NCI-H1930 (cell line): ENCODE measurements at places on chromosomes 2 and 18.

GRCh38 chr2:11242542-11243174, 87.4 kb downstream of the SLC66A3 start:
- no peak for DNase-seq

DNA sequence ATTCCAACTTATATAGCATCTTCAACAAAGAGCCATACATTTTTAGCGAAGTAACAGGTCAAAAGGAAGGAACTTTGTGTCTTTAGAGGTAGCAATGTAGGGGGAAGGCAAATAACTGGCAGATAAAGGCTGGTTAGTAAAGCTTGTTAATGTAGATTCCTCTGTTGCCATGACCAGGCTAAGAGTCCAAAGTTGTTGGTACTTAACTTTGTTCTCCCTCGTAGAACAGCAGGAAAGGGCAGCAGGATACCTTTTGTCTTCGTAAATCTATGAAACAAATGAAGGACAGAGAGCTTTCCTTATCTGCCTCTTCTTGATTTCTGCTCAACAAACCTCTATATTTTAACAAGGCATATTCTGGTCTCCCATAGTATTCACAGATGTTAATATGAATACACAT, 18.6 kb downstream of the ZBTB14 start:
- no peak for DNase-seq

- DNase-seq: no peak
Measured at GRCh38 chr2:8310557-8311455, 371.1 kb upstream of the ID2 start.

- DNase-seq: no peak
Measured at GRCh38 chr2:124920448-124920847, 895.4 kb downstream of the CNTNAP5 start.

DNA sequence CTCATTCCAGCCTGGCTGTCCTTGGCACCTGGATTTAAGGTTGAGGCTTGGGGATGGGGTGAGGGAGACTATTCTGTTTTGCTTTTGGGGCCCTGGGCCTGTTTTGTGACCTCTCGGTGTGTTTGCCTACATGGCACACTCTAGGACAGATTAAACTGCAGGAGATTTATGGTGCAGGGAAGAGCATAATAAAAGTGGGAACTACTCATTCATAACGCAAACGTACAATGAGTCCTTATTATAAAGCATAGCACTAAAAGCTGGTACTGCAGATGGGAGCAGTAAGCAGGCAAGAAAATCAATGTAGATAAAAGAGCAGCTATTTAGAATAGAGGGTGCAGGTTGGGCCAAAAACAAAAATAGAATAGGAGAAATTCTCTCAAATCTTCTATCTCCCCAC, 238.4 kb downstream of the ACTR3 start:
- DNase-seq: no peak

DNA sequence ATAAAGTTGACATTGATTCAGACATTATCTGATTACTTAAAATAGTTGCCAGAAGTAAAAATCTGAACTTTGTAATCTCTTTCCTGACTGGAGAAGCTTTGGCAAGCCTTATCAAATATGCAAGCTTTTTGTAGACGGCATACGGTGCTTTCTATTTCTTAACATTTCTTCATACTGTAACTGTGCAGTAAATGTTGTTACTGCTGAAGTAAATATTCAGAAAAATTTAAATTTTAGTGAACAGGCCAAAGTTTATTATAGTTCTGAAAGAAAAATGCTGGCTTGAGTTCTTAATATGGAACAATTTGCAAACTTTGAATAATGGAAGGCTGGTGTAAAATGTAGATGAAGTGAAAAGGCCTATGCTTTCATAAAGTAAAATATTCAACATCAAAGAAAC, 1.8 kb downstream of the TTN start:
- DNase-seq: no peak

- DNase-seq: no peak
Measured at GRCh38 chr18:37714691-37715090, 149.1 kb upstream of the CELF4 start.

GRCh38 chr2:46615986-46616485, 136.7 kb downstream of the TMEM247 start:
- DNase-seq: no peak

GRCh38 chr2:7108792-7109532, 191.8 kb downstream of the RNF144A start:
- no peak for DNase-seq

- no peak for DNase-seq
Measured at GRCh38 chr2:38148501-38148900, 72.5 kb upstream of the CYP1B1 start.

- no peak for DNase-seq
Measured at GRCh38 chr2:241885946-241886643, 16.6 kb downstream of the RTP5 start.

DNA sequence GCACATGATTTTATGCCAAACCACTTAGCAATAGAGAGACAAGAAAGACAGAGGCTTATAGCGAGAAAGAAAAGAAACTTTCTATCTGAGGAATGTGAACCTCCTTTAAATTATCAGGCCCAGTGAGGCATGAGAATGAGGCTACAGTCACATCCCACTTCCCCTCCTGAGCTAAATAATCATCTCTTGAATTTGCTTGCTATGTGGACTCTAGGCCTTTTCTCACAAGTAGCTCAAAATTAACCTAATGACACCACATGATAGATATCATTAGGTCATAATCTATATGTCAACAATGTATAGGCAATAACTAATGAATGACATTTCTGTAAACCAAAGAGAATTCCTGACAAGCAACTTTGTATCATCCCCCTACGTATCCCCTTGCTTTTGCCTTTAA, 301.5 kb upstream of the MGAT5 start:
- no peak for DNase-seq

DNA sequence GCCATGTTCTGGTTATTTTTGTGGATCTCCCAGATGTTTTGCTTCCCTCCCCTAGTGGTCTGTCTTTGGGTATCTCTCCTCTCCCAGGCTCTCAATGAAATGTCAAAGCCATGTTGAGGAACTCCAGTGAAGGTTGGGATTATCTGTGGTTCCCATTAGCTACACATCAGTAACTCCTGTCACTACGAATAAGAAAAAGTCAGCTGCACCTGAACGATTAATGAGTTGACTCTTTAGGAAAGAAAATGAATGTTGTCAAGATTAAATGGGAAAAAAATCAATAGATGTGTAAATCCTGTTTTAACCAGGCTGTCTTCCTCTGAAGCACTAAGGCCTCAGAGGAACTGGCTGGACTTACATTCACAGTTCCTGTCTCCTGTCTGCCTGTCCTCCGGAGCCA, 94.0 kb upstream of the DAPL1 start:
- no peak for DNase-seq

GRCh38 chr2:157318884-157319283, 6.7 kb downstream of the ERMN start:
- DNase-seq: no peak

DNA sequence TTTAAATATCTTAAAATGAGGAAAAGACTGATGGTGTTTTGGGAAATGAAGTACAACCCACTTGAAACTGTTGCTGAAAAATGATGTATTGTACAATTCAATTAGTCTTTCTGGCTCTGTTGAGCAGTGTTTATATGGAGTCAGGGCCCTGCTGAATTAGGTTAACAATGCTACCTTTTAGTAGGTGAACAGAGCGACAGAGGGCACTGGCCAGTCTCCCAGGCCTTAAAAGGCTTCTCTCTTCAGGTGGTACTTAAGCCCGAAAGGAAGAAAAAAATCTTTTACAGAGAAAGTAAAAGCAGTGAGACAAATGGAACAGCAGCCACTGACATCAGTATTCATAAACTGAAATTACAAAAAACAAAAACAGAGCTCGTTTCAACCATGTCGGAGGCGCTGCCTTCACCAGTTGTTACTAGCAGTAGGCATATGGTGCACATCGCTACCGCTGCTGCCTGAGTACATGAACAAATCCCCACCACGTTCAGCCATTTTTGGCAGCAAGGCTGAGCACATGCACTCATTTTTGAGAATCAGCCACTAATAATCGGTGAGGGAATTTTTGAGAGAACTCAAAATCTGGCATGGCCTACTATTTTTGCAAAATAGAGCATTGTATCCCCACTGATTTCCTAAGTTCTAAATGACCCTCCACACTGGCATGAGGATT, 91.8 kb downstream of the PLEKHM3 start:
- DNase-seq: peak; percentile 12

GRCh38 chr2:19035238-19035637, 323.2 kb downstream of the OSR1 start:
- no peak for DNase-seq

- DNase-seq: no peak
Measured at GRCh38 chr2:186572705-186573104, 17.2 kb upstream of the ITGAV start.

GRCh38 chr2:240481720-240482119, 46.3 kb downstream of the GPC1 start:
- no peak for DNase-seq

- DNase-seq: peak; percentile 66
Measured at GRCh38 chr18:49814147-49814499, 790 bp upstream of the ACAA2 start.

DNA sequence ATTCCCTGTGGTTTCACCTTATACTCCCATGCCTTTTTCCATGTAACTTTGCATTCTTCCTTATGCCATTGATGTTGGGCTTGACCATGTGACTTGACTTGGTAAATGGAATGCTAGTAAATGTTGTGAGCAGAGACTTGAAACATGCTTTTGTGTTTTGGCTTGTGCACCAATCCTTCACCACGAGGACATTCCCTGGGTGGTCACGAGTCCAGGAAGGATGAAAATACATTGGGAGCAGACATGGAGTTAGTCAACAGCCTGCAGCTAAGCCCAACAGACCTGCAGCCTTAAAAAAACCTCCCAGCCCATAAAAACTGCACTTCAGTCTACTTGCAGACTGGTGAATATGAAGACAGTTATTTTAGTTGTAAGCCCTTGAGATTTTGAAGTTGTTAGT, 116.5 kb upstream of the SPATS2L start:
- DNase-seq: no peak

GRCh38 chr2:224954980-224955379, 87.3 kb downstream of the DOCK10 start:
- DNase-seq: peak; percentile 29

DNA sequence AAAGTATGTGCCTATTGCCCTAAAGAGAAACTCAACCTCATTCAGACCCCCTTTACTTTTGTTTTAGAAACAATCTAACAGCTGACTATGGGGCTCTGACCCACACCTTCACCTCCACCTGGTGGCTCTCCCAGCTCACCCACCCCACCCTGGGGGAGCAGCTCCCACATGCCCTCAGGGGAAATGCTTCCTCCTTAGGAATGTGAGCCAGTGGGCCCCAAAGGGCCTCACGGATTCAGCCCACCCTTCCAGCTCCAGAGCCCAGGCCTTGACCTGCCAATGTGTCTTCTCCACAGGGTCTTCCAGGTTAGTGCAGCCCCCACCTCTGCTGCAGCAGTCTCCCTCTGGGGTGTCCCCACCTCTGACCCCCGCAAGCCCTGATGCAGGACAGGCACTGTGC, 680.1 kb upstream of the RAB6C start:
- DNase-seq: no peak

- no peak for DNase-seq
Measured at GRCh38 chr2:99808361-99809200, 318.8 kb upstream of the REV1 start.

DNA sequence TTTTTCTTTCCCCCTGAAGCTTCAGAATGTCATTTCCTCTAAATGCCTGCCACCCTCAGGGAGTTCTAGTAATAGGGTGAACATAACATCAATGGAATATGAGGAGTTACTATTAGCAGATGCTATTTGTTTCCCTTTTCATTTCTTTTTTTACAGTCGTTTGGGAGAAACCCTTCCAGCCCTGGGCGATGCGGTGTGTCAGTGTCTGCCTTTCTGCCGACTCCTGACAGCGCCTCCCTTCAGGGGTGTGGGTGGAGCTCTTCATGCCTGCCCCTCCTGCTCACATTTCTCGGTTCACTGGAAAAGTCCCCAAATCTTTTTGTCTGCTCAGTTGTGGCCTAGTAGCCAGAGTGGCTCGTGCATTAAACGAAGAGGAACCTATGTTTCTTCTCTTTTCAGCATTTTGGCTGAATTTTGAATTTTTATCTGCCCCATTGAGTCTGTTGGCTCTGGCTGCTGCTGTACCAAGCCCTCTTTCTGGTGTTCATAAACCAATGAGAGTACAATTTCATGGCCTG, 72.3 kb downstream of the FMNL2 start:
- DNase-seq: no peak

DNA sequence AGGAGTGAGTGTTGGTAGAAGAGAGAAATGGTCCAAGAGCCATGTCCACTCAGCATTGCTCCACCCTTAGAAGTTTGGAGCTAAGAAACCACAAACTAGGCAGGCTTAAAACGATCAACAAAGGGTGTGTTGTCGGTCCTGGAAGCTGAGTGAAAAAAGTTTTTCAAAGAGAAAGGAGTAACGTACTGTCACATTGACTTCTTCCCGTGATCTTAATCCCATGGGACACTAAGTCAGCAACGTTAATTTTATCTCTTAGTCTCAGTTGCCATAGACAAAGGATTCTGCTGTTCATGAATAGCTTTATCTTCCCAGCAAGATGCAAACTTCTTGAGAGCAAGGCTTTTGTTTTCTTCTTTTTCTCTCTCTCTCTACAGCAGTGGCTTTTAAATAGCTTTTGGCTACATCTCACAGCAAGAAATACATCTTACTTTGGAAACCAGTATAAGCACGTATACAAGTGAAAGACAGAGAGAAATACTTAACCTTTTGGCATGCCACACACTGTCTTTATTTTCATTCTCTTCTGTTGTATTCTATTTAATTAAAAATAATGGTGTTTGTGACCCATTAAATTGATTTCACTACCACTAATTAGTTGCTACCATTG, 377.4 kb downstream of the TGIF1 start:
- no peak for DNase-seq

DNA sequence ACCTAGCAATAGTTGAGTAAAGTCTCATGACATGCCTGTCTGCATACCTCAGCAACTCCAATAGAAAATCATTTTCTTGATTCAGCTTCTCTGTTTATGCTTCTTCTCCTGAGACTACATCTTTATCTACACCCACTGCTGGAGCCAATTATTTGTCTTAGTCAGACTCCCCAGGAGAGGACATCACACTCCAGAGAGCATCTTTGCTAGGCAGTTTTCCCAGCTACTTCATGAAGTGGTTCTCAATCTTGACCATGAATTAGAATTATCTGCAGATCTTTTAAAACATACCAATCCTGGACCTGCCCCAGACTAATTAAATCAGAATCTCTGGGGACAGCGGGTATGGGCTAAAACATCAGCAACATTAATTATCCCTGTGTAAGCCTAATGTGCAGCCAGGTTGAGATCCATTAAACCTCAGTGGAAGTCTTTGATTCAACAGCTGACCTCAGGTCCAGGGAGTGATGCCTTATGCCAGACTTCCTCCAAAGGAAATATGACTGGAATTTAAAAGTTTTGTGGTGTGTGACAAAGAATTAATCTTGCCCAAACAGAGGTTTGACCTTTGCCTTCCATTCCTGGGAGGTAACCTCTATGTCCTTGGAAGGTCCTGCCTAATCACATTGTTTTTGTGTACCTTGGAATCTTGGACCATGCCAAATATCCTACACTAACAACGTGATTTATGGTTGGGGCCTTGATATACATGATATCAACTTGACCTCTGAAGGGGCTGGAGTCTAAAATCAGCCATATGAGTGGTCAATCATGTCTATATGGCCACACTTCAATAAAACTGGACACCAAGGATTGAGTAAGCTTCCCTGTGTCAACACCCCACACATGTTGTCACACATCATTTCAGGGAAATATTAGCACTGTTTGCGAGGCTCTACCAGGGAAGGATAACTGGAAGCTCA, 99.3 kb upstream of the DNAJC10 start:
- no peak for DNase-seq
